Bronchial epithelial cell (primary cell): ENCODE measurements at places on chromosomes 2 and 18.
A peak's percentile ranks its signal among the peaks of the same experiment; 100 is the strongest.

GRCh38 chr18:67840379-67840778, 323.9 kb upstream of the DSEL start:
- DNase-seq, result no peak

GRCh38 chr2:126059379-126059778, 596.6 kb upstream of the GYPC start:
- no peak for DNase-seq

DNA sequence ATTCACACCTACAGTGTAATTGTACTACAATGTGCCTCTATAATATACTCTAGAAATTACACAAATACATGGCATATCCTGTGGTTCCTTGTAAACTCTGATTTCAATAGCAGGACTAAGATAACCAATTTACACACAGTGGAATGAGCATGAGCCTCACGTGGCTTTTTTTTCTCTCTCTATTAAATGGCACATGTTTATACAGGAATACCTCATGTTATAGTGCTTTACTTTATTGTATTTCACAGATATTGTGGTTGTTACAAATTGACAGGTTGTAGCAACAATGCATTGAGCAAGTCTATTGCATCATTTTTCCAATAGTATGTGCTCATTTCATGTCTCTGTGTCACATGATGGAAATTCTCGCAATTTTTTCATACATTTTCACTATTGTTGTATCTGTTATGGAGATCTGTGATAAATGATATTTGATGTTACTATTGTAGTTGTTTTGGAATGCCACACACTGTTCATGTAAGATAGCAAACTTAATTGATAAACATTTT, 260.0 kb downstream of the FSIP2 start:
- no peak for DNase-seq

DNA sequence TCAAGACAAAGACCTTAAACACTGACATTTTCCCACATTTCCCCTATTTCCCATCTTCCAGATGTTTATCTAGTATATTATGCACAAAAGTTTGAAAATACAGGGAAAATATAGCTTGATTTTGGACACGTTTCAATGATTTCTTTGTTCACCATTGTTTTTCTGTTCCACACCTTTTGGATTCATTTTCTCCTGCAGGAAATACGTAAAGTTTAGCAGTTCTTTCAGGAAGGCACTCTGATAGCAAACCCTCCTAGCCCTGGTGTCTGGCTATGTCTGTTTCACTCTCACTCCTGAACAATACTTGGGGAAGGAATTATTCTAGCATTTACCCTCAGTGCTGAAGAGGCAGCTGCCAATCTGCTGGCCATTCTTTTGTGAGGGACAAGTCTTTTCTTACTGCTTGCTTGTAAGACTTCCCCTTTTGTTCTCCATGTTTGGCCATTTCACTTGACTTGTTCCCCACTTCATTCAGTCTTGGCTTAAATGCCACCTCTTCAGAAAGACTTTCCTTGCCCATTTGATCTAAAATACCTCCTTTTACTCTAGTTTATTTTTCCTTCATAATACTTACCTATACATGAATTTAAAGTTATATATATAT, 195.4 kb downstream of the RNF152 start:
- no peak for DNase-seq

GRCh38 chr2:172783165-172783898, 47.7 kb downstream of the RAPGEF4 start:
- no peak for DNase-seq

DNA sequence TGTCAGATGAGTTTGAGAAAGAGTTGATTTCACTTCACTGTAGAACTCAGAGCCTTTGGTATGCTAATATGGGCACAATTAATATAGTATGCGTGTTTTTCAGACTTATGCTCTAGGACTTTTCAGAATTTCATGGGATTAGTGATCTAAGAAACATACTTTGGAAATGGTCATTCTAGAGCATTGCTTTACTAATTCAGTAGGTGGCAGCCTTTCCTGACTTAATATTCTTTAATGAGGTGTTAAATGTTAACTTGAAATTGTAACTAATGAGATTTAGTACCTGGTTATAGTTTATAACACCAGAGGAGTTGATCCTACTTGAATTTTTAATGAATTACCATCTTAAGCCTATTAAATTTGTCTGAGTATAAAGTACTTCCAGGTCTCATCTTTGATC, 28.4 kb downstream of the ACTR2 start:
- no peak for DNase-seq

GRCh38 chr2:223945755-223946154, 620 bp upstream of the WDFY1 start:
- no peak for DNase-seq

GRCh38 chr2:101740555-101740964, 43.1 kb downstream of the MAP4K4 start:
- DNase-seq, result no peak

GRCh38 chr2:12050396-12050795, 304.0 kb downstream of the LPIN1 start:
- peak; percentile 82 for DNase-seq

- DNase-seq, result no peak
These were observed 27.9 kb downstream of the CCDC88A start for GRCh38 chr2:55391615-55392242.

DNA sequence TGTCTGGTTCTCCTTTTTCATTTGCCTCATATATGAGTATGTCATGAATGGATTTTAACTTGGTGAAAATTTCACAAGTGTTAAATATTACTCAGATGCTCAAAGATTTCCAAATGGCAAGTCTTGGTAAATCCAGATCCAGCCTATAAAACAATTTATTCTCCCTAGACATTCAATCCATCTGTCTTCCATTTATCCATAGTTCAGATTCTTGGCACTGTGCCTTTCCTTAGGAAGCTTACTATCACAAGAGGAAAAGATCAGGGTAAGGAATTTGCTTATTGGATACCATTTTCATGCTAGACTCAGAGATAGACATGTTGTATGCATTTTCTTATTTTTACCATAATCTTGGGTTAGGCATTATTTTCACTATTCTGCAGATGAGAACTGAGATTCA, 72.5 kb upstream of the LRRTM1 start:
- no peak for DNase-seq

DNA sequence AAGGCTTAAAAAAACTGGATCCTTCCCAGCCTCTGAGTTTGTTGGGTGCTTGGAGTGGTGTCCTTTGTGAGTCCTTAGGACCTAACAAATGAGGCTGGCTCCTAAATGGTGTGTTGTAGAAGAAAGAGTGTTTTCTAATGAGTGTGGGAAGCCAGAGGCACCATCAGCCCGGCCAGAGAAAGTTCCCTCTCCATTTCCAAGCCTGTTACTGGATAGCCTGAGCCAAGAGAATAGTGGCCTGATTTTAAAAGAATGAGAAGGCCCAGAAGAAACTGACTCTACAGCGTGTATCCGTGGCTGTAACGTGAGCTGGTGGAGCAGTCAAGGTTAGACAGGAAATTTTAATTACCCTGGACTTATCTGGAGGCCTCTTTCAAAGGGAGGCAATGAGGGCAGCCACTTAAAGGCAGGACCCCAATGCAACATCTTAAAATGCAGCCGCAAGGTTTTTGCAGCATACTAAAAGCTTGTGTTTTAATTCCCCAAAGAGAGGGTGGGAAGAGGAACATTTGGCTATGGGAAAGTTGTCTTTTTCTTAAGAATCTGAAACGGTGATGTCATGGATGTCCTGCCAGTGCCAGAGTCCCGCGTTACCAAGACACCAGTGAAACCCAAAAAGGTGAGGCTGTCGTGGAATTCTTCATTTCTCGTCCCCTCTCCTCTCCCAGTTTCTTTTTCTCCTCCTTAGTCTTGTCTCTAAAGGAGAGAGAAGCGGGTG, 4.6 kb downstream of the EFHD1 start:
- no peak for DNase-seq

- DNase-seq, result no peak
These were observed 57.1 kb upstream of the GPR45 start for GRCh38 chr2:105184420-105184819.

GRCh38 chr18:43886341-43886740, 609.1 kb upstream of the SYT4 start:
- DNase-seq, result peak; percentile 10

- peak; percentile 41 for DNase-seq
These were observed 20.8 kb downstream of the RBMS1 start for GRCh38 chr2:160472839-160473251.

GRCh38 chr18:10100941-10101701, 187.3 kb downstream of the VAPA start:
- DNase-seq, result no peak

- DNase-seq, result no peak
These were observed 60.8 kb downstream of the SETBP1 start for GRCh38 chr18:44741511-44741910.

DNA sequence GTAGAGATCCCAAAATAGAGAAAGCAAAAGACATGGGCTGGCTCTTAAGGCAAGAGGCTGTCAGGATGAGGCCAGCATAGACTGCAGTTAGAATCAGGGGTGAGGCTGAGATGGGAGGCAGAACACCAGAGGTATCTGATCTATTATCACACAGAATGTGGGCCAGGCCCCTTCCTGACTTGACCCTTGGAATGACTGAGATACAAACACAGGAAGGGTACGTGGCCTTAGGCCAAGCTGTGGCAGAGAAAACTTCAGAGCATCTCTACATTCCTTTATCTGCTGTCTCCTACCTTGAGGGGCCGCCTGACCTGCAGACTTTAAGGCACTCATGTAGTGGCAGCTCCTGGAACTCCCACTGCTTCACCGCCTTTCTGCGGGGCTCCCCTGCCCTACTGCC, 28.4 kb downstream of the TMEM17 start:
- no peak for DNase-seq

DNA sequence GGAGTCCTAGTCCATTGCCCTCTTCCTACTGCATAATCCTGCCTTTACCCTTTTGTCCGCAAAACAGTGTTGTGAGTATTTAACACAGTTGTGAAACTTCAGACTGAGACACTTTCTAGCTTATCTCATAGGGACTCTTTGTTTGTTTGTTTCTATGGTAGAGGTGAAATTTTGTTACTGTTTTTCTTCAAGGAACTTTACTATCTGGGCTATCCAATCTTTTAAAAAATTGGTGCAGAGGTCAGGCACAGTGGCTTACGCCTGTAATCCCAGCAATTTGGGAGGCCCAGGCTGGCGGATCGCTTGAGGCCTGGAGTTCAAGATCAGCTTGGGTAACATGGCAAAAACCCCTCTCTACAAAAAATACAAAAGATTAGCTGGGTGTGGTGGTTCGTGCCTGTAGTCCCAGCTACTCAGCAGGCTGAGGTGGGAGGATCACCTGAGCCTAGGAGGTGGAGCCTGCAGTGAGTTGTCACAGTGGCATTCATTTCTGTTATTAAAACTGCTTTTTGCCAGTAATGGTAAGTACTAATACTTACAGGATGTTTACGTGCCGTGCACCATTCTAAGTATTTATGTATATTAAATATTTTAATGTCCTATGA, 18.8 kb downstream of the GMCL1 start:
- DNase-seq, result peak; percentile 31

DNA sequence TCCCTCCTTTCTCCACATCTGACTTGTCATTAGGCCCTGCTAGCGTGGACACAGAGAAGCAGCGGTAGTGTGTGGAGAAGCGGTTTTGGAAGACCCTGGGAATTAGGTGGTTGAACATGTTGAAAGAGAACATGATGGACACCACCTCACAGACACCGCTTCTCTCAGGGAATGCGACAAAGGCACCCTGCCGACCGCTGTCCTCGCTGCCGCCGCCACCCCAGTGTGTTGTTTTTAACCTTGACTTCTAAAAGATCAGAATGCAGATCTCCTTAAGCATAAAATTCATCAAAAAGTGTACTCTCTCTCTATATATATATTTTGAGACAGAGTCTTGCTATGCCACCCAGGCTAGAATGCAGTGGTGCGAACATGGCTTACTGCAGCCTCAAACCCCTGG, 33.2 kb downstream of the AQP4 start:
- DNase-seq, result no peak

GRCh38 chr2:40435426-40436092, 16.3 kb downstream of the SLC8A1 start:
- DNase-seq, result no peak

DNA sequence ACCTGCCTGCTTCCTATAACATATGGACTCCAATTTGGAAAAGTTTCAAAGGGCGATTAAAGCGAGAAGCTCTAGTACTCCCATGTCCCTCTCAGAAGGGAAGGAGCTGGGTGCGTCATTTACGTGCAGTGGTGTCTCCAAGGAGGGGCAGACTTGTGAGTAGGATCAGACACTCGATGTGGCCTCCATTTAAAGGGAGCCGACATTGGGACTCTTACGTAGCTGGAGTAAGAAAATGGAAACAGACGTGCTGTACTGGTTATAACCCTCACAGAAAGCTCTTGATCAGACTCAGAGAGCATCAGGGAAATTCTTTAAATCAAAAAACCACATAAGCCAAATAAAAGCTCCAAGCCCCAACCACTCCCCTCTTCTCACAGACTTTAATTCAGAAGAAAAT, 198.5 kb downstream of the KLHL29 start:
- DNase-seq, result no peak

DNA sequence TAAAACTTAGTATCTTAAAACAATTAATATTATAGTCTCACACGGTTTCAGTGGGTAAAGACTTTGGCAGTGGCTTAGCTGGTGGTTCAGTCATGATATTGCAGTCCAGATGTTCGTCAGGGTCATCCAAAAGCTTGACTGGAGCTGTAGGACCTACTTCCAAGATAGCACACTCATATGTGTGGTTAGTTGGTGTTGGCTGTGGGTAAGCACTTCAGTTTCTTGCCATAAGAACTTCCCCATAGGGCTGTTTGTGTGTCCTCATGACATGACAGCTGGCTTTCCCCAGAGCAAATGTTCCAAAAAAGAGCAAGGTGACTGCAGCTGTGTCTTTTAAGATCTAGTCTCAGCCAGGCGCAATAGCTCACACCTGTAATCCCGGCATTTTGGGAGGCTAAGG, 48.5 kb upstream of the EPC2 start:
- DNase-seq, result no peak

DNA sequence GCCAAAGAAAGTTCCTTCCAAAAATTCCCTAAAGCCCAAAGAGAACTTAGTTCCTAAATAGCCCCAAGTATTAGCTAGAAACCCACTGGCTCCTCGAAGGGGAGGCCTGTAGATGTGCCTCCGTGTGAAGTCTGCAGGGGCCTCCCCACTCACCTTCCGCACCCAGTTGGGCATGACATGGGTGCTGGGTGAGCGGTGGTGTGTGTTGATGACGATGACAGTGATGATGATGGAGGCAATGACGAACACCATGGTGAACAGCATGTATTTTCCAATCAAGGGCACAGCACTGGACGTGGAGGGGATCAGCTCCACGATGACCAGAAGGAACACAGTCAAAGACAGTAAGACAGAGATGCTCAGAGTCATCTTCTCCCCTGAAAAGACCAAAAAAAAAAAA, 14.5 kb downstream of the CHRNA1 start:
- DNase-seq, result no peak

GRCh38 chr2:18118703-18119102, 240.2 kb downstream of the KCNS3 start:
- DNase-seq, result peak; percentile 11

- no peak for DNase-seq
These were observed 72.8 kb upstream of the DTNA start for GRCh38 chr18:34637094-34637801.
